ENCODE measurements at places on chromosomes 7 and 10.

DNA sequence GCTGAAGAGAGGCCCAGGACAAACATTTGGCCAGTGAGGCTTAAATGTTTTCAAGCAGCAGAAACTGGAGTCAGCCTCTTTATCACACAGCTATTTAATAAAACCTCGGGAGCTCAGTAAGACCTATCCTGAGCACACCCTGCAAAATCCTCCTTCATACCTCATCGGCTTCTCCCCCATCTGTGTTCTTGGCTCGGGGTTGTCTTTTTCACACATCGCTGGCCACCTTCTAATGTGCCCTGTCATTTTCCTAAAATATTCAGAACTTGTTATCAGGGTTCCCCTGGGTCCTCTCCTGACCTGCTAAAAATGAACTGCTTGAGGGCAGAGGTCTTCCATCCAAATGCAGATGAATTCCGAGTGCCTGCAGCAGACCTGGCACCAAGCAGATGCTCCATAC lies 310.3 kb upstream of the AKR1E2 start:
- no peak for DNase-seq

GRCh38 chr7:142745091-142745635 lies 4.1 kb upstream of the PRSS1 start:
- DNase-seq = no peak

DNA sequence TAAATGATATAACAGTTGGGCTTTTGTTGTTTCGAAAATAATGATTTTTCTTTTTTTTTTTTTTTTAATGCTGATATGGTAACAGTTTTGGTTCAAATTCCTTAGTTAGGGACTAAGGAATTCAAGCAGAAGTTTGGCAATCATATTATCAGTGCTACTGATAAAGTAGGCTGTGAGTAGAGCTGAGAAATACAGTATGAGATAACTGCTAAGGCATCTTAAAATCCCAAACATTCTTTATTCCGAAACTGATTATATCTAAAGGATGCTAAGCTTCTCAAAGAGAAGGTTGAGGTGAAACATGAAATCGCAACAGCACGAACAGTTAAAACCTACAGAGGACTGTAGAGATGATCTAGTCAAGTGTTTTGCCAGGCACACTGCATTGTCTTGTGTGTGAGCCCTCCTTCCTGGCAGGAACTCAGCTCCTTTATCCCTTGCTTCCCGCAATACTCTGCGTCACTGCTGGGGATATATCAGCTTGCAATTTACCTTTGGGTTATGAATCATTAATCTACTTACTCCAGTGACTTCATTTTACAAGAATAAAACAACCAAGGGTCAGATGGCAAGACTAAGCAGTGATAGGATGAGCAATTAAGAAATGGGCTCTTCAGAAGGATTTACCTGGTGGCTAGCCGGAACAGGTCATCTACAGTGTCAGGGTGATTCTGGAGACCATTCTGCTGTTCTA lies 36.7 kb downstream of the IRF5 start:
- DNase-seq = no peak

DNA sequence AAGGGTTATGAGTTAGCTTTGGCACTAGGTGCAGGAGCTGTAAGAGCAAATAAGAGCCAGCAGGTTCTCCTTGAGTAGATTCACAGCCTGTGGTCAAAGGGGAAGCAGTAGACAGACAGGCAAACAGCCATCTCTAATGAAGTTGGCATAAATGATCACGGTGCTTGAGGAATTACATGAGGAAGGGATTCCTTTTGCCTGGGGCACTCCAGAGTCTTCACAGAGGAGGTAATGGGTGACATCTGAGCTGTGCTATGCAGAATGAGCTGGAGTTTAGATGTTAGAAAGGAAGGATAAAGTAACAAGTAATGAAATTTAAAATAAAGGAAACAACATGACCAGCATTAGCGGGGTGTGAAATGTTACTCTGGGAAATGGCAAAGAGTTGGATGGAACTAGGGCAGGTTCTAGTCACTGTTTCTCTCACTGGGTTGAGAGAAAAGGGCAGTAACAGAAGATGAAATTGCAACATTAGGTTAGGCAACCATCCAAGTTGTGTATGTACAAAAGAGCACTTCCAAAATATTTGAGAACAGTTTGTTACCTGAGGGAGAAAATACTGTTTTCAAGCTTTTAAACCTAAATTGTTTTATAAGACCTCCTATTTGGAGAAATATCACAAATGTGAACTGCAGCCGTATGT lies 613.8 kb downstream of the PHTF2 start:
- DNase-seq = no peak

DNA sequence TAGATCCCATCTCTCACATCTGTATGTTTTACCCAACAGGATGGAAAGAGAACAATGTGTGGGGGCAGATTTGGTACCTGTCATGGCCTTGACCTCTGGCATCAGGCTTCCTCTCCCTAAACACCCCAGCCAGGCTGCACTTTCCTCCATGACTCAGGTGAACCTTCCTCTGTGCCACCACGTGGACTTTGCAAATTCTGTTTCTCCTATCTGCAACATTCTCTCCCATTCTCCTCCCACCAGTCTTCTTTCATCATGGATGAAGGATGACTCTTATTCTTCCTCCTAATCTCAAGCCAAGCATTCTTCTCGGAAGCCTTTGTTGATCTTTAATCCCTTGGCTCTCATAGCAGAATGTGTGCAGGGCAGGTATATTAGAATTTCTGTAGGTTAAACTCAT lies 355.4 kb downstream of the KCNMA1 start:
- no peak for DNase-seq

- no peak for DNase-seq
Observed at GRCh38 chr7:129741743-129742213, 130.3 kb downstream of the NRF1 start.

- DNase-seq = no peak
Observed at GRCh38 chr7:33050535-33051318, 11.8 kb downstream of the NT5C3A start.

- no peak for DNase-seq
Observed at GRCh38 chr10:56449770-56450169, 88.7 kb upstream of the ZWINT start.

GRCh38 chr10:48454302-48455054 lies 148.0 kb downstream of the MAPK8 start:
- no peak for DNase-seq

DNA sequence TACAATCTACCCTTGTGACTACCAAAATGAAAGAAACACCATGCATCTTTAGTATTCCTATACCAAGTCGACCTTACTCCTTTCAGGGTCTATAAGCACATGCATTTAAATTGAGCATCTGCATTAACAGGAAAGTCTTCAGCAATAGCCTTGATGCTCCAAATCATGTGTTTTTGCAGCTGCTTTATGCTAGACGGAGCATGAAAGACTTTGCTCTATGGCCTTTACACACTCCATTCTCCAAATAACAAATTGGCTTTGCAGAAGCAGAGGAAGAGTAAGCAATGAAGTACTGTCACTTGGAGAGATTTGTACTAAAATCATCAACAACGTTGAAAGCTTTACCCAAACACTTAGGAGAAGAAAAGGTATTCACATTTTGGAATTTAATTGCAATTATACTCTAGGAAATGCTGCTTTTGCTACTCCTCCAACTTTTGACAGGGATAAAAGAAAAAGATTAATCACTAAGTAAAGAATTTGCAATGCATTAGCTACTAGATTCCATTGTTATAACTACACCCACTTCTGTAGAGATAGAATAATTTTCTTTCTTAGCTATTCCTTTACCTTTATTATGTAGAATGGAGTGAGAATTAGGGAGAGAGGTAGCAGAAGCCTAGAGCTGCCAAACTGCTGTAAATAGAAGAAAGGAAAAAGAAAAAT lies 131.8 kb downstream of the SEMA3E start:
- no peak for DNase-seq

Measured in stimulated activated CD8-positive, alpha-beta memory T cell treated with anti-CD3 and anti-CD28 coated beads, Interleukin-4, amount 100 ng/mL, for 48 hours (primary cell).